Choroid plexus epithelial cell (primary cell): ENCODE measurements at places on chromosomes 16 and 17.
A peak's percentile ranks its signal among the peaks of the same experiment; 100 is the strongest.

GRCh38 chr17:74842146-74842598, 17.5 kb downstream of the GRIN2C start:
- no peak for DNase-seq

GRCh38 chr17:29458066-29458465, 67.9 kb downstream of the TAOK1 start:
- no peak for DNase-seq

- no peak for DNase-seq
Observed at GRCh38 chr17:38850374-38850773, 3.1 kb downstream of the RPL23 start.

DNA sequence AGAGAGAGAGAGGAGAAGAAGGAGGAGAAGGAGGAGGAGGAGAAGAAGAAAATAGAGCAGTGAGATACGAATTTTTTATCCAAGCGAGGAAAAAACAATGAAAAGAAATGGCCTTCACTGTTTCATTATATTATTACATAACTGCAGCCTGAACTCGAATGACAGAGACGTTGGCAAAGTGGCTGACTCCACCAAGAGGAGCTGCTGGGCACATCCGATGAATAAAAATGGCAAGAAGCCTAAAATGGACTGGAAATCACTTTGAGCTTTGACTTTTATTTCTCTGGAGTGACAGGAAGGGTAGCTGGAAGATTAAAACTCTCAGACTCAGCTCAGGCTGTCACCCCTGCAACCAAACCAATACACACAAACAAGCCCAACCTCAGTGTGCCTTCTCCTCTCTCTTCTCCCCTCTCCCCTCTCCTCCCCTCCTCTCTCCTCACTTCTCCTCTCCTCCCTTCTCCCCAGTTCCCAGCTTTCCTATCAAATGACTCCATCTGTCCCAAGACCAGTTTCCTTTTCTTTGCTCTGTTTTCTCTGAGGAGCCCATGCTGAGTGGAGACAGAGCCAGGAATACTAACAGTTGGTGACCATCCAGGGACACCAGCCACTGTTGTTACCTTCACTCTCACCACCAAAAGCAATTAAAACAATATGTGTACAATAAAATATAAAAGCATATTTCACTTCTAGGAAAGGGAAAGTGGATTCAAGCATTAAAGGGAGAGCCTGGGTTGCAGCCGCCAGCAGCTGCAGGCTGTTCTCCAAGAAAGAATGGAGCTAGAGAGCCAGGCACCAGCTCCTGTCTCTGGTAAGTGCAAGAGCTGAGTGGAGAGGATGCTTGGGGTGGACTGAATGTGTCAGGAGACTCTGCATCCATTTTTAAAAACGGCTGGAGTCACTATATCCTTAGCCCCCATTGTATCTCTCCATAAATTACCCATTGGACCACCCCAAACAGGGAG, 51.2 kb downstream of the SOX9 start:
- no peak for DNase-seq

GRCh38 chr16:70646260-70647241, at the start of gene IL34:
Gene IL34 (plus strand): TSS chr16:70646559. CDS start chr16:70646948, 389 bp downstream.
- peak; percentile 80 for DNase-seq

GRCh38 chr16:86975445-86975844, 341.7 kb downstream of the C16orf95 start:
- peak; percentile 96 for DNase-seq

- DNase-seq: peak; percentile 42
Observed at GRCh38 chr17:352421-353212, at the start of gene RPH3AL. Gene RPH3AL (minus strand): TSS chr17:352807. CDS start chr17:327543, 25,264 bp downstream.

GRCh38 chr16:48434653-48435317, 49.6 kb upstream of the SIAH1 start:
- DNase-seq: peak; percentile 92

GRCh38 chr17:81193051-81193410, 27.0 kb upstream of the AATK start:
- DNase-seq: no peak

DNA sequence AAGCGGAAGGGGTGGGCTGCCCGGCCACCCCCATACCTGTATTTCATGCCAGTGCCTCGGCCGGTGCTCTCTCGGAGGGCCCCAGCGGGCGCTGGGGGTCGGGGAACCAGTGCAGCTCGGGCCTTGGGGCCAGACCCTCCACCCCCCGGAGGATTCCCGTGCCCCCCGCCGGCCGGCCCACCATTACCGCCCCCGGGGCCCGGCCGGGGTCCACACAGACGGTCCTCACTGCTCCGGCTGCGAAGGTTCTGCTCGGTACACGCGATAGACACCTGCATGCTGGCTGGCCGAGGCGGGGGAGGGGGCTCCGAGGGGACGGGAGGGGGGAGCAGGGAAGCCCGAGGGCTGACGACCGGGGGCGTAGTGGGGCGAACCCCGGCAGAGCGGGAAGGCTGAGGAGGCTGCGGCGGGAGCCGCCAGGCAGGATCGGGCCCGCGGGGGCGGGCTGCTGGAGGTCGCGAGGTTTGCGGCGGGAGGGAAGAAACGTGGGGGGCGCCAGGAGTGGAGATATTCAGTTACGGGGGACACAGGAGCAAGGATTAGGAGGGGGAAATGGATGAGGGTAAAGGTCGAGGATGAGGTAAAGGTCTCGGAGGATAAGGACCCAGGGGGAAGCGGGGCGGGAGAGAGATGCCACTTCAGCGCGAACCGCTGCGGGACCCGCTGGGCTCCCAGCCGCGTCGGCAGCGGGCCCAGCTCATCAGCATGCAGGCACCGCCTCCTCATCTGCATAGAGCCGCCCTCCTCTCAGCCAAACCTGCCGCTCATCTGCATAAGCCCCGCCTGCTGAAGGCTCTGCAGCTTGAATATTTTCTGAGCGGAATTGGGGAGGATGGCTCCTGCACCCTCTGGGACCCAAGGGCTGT, at the start of gene KCNAB3:
Gene KCNAB3, minus strand, starts transcription at position 699 of the 866 bp plus-strand sequence. Its CDS starts 421 bp downstream, at position 278.
- peak; percentile 86 for DNase-seq

GRCh38 chr17:50903604-50904517, 37.7 kb upstream of the TOB1 start:
- DNase-seq: peak; percentile 81

DNA sequence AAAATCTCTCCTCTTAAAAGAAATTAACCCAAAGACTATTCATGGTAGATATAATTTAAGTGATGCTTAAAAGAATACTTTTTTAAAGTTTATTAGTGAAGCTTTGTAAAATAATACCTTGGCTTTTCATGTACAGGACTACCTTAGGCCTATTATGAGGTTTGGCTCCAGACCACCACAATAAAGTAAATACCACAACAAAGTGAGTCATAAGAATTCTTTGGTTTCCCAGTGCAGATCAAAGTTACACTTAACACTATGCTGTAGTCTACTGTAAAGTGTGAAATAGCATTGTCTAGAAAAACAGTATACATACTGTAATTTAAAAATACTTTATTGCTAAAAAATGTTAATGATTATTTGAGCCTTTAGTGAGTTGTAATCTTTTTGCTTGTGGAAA, 31.7 kb downstream of the CLTC start:
- DNase-seq: peak; percentile 50

GRCh38 chr16:11224096-11224893, 31.7 kb downstream of the SOCS1 start:
- DNase-seq: no peak

DNA sequence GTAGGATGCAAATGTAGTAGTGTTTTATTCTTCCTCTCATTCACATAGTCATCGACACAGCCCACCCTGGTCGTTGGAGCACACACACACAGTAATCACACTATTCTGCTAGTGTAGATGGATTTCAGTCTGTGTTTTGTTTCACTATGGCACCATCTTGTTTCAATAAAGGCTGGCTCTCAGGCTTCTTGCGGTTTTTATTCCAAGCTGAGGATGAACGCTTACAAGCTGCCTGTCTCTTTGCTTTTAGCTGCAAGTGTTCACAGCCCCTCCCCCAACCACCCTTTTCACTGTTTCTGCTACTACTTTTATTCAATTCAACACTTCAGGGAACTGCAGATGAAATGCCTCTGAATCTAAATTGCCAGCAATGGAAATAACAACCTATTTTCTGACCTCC, 140.9 kb upstream of the PMFBP1 start:
- peak; percentile 43 for DNase-seq

GRCh38 chr17:31327534-31328159, 6.2 kb upstream of the EVI2A start:
- peak; percentile 96 for DNase-seq

DNA sequence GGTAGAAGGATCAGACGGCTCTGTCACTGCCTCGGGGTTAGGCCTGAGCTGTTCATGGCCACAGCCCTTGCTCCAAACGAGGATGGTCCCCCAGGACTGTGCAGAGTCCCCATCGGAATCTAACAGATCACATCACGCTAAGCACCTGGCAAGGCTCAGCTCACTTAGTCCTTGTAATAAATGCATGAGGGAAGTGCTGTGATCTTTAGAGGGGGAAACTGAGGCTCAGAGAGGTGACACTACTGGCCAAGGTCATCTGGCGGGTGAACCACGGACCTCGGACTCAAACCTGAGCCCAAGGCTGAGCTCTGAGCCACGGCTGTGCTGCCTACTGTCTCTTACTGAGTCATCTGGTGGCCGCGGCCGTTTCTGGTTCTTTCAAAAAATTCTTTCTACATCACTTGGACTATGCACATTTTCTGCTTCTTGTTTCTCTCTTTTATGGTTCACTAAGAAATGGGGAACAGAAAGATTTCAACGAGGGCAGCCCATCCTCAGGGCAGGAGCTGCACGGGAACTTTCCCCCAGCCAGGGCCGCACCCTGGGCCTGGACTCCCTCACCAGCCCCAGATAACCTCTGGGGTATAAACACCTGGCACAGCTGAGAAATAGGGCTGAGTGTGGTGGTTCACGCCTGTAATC, 55.6 kb downstream of the COTL1 start:
- DNase-seq: no peak

GRCh38 chr16:6777624-6778023, 555.0 kb upstream of the RBFOX1 start:
- DNase-seq: no peak

DNA sequence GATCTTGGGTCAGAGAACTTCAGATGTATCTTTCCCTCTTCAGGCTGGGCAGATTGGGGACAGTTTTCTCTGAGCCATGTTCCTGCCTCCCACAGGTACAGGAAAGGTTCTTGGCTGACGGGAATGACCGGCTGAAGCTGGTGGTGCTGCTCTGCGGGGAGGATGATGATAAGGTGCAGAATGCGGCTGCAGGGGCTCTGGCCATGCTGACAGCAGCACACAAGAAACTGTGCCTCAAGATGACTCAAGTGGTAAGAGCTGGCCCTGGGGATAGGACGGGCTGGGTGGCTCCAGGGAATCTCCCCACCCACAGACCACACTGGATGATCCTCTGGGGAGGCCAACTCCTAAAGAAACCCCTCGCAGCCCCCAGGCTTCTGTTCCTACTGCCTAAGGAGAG, 10.9 kb downstream of the SLC35G3 start:
- DNase-seq: no peak

- DNase-seq: peak; percentile 34
Observed at GRCh38 chr16:964356-965035, 6.3 kb downstream of the LMF1 start.

DNA sequence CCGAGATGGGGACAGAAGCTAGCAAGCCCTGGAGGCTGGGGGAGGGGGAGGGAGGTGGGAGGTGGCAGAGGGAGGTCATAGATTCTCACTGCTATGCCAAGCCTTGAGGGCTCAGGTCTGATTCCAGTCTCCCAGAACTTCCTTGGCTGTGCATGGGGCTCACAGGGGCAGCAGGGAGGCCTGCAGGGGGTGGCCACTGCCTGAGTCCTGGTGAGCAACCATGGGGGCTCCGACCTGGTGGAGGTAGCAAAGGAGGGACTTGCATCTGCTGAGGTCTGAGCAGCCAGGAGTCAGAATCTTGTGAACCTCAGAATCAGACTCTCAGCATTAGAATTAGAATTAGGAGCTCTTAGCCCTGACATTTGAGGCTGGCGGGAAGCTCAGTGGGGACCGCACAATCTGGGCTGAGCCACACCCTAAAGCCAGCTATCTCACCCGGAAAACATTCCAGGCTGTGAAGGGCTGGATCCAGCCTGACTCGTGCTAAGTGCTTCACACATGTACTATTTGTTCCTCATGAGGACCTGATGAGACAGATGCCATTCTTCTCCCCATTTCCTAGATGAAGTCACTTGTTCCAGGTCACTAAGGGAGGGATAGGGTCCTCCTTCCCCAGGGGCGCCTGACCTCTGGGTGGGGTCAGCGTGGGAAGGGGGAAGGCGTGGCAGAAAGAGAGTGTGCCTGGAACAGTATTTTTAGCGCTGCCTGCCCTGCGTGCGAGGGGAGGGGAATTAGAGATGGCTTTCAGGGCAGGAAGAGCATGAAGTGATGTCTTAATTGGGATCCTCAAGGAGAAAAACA, 17.3 kb upstream of the KCNJ12 start:
- DNase-seq: no peak

DNA sequence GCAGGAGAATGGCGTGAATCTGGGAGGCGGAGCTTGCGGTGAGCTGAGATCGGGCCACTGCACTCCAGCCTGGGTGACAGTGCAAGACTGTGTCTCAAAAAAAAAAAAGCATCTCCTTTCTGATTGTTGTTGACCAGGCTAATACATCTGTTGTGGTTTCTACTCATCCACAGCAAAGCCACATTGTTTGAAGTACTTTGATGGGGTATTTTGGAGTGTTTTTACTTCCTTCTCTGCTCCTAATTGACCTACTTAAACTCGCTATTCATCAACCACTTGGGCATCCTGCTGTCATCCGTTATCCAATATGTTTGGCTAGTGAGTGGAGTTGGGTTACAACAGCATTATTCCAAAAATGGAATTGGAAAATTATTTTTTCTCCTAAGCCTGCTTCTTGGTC, 3.5 kb upstream of the CDC27 start:
- DNase-seq: peak; percentile 10

- no peak for DNase-seq
Observed at GRCh38 chr17:2847381-2848333, 51.4 kb downstream of the RAP1GAP2 start.

DNA sequence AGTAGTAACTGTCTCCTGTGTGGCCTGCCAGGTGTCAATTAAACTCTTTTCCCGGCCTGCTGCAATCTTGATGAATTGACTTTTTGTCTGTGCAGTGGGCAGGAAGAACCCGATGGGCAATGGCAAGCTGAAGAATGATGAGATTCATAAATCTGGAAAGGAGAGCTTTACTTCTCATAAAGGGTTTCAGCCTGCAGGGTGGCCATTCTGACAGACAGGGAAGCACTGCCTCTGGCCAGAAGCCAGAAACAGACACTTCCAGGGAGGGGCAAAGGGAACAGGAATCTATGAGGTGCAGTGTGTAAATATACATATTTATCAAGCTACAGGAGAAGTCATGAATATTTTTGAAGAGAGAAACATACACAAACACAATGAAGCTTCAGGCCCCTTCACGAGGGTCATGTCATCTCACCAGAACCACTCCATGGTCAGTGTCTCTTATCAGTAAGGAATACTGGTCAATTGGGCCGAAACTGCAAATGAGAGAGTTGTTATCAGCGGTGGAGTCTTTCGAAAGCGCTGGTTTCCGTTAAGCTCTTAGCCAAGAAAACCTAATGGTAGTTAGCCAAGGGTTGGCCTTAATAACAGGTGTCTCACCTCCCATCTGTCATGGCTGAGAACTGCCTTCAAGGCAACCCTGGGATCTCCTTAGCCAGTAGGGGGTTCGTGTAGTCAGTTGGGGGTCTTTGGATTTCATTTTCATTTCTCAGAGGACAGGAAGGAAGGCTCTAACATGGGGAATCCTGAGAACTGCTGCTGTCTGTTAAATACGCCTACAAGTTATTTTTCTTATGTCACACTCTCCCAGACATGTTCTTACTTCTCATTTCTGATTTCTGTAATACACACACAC, 1.2 kb upstream of the NARF start:
- DNase-seq: no peak
